ENCODE measurements at places on chromosomes 5 and 9.

- no peak for DNase-seq
Observed at GRCh38 chr5:176803943-176804498, 6.3 kb upstream of the UNC5A start.

DNA sequence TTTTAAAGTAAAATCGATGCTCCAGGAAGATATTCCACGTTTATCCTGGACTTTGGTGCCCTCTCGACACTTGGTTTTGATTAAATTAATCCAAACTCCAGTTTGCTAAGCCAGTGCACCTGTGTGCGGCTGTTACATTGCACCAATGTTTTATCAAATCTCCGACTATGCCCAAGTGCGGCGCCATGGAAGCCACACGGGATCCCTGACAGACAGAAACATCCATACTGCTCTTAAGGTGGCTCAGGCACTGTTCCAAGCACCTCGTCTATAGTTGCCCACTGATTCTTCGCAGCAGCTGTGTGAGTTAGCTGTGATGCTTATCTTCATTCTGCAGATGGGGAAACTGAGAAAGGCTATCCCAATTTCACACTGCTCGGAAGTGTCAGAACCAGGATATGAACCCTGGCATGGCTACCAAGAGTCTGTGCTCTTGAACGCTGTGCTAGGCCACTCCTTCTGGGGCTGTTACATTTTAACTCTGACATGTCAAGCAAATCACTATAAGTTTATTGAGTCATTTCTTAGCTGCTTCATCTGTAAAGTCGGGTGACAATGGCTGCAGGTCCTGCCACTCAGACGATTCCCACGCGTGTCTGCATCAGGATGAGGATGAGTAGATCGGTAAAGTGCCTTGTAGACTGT lies 113.0 kb downstream of the ADAMTS2 start:
- DNase-seq: no peak

DNA sequence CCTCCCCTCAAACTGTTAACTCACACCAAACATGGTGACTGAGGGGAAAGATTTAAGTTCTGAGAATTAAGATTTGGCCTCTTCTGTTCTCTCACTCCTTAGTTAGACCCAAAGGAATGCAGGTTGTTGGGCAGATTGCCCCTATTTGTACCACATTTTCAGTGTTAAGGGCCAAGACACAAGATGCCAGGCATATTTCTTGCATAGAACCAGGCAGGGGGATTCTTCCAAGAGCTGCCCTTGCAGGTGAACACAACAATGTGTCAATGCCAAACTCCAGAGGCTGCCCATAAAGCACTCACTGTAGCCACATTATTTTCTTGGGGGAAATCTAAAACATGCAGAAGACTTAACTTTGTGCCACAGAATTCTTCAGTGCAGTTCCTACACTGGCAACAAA lies 14.7 kb downstream of the MPDZ start:
- DNase-seq: no peak

DNA sequence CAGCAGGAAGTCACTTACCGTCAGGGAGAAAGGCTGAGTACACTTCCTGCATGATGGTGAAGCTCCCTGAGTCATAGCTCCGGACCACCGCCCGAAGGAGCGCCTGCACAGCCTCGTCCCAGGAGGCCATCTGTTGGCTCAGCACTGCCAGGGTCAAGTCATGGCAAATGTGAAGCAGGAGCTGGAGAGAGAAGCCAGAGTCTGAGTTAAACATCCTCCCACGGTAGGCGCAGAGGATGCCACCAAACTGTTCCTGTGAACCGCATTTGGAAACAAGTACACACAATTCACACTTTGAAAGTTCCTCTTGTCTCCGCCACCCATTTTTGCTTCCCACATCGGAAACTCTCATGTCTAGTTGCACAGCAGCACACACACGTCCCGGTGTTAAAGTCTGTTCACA lies 33.9 kb downstream of the CNOT8 start:
- DNase-seq: no peak

- DNase-seq: no peak
Observed at GRCh38 chr9:70036641-70037040, 7.0 kb upstream of the MAMDC2 start.

- no peak for DNase-seq
Observed at GRCh38 chr5:78758169-78758839, 109.7 kb upstream of the LHFPL2 start.

DNA sequence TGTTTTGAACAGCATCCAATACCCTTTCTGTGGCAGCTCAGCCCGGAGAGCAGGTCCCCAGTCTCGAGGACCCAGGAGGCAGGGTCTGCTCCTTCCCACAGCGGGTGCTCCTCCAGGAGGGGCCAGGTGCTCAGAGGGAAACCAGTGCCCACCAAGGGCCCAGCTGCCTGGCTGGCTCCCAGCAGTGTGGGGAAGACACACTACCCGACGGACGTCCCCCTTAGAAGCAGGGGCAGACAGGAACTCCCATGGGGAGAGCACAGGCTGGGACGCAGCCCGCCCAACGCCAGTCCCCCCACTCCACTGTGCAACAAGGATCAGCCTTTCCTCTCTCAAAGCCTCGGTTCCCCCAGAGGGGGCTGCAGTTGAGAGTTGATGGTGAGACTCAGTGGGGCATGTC lies 57.6 kb downstream of the ADAMTS2 start:
- no peak for DNase-seq

DNA sequence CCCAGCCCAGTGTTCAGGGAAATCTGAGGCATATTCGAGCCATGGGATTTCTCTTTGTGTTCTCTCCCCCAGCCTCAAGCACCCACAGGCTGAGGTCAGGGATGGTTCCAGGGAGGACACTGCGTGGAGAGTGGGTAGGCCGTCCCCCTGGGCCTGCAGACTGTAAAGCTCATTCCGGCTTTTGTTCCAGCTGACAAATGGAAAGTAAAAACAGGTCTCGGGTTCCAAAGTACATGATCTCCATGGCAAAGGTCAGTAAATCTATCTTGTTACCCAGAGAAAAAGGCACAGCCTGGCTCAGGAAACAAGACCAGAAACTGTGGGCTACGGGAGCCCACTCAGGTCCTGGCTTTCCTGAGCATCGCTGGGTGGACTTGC lies 116.2 kb downstream of the ROR2 start:
- no peak for DNase-seq

GRCh38 chr5:37717613-37718431 lies 122.0 kb downstream of the GDNF start:
- DNase-seq: no peak

- no peak for DNase-seq
Observed at GRCh38 chr9:4299005-4299795, 668 bp downstream of the GLIS3 start.

GRCh38 chr5:37568893-37569292 lies 189.8 kb downstream of the WDR70 start:
- no peak for DNase-seq

DNA sequence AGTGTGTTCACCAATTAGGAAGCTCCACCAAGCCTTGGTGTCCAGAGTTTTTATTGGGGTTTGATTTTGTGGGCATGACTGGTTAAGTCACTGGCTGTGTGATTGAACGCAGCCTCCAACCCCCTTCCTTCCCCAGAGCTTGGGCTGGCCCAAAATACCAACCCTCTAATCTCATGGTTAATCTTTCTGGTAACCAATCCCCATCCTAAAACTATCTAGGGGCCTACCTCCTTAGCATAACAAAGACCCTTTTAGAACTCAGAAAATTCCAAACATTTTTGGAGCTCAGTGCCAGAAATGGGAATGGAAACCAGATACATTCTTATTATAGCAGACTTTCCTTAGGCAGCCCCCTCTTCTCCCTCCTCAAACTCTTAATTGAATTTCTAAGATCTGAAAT lies 35.9 kb upstream of the HRH2 start:
- no peak for DNase-seq

DNA sequence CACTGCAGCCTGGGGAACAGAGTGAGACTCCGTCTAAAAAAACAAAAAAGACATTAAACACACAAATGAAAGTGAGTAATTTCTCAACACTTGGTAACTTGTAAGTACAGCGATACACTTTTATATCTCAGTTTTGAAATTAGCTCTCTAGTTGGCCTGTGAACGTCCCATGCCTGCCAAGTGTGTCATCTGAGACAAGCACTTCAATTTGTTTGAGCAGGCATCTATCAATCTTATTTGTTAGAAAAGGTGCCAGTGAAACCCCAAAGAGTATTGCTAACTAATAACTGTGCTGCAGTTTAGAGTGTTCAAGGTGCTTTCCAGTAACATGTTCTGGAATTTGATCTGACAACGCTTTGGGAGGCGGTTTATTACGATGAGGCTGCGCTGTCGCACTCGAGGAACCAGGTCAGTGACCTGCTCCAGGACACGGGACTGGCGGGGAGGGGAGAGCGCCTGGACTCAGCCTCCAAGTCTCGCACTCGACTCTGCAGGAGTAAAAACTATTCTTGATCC lies 1.1 kb upstream of the SPIN1 start:
- DNase-seq: no peak

DNA sequence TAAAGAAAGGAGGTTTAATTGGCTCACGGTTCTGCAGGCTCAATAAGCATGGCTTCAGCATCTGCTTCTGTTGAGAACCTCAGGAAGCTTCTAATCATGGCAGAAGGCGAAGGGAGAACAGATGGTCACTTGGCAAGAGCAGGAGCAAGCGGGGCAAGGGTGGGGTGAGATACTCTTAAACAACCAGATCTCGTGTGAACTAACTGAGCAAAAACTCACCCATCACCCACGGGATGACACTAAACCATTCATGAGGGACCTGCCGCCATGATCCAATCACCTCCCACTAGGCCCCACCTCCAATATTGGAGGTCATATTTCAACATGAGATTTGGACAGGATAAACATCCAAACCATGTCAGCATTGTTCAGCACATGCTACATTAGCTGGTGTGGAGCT lies 89.1 kb upstream of the HAND1 start:
- no peak for DNase-seq

- DNase-seq: no peak
Observed at GRCh38 chr5:127856292-127856691, 153.1 kb downstream of the CCDC192 start.

GRCh38 chr9:87793292-87793691 lies 67.4 kb downstream of the CTSL start:
- DNase-seq: no peak

DNA sequence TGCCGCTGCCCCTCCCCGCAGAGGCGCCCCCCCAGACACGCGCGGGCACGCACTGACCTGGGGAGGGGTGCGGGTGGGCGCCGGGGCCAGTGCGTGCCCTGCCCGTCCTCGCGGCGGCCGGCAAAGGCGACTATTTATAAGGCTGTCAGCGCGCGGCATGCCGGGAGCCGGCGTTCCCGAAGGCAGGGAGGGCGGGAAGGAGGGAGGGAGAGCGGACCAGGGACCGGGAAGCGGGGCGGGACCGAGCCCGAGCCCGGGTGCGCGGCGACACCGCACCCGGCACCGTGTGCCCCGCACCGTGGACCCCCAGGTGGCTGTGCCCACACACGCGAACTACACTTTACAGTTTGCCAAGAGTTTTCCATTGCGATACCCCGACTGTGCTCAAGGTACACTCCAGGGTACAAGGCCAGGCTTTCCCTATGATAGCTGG lies at the start of gene AK1:
Gene AK1, minus strand, starts transcription at position 110 of the 433 bp plus-strand sequence. CDS start 3,058 bp downstream, outside the sequence.
- DNase-seq: peak; percentile 79

DNA sequence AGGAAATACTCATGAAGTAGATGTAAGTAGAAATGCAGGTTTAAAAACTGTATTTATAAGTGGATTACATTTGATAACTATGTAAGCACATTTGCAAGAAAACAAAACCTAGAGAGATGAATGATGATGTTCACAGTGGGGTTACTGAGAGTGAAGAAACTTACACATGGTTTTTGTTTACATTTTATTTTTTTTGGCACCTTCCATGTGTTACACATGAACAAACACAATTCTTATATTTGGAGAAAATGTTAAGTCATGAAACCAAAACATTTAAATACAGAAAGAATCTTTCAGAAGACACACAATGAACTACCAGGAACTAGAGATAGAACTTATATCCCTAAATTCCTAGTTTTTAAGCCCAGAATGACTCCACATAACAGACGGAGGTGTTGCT lies 51.5 kb upstream of the SPATA31E1 start:
- no peak for DNase-seq

- no peak for DNase-seq
Observed at GRCh38 chr5:181199881-181200638, 4.9 kb downstream of the TRIM7 start.

- DNase-seq: no peak
Observed at GRCh38 chr5:2695200-2695891, 56.1 kb downstream of the IRX2 start.

GRCh38 chr5:150255659-150256409 lies 33.7 kb downstream of the CAMK2A start:
- DNase-seq: no peak

GRCh38 chr5:109451146-109451545 lies 41.4 kb upstream of the PJA2 start:
- peak; percentile 48 for DNase-seq

DNA sequence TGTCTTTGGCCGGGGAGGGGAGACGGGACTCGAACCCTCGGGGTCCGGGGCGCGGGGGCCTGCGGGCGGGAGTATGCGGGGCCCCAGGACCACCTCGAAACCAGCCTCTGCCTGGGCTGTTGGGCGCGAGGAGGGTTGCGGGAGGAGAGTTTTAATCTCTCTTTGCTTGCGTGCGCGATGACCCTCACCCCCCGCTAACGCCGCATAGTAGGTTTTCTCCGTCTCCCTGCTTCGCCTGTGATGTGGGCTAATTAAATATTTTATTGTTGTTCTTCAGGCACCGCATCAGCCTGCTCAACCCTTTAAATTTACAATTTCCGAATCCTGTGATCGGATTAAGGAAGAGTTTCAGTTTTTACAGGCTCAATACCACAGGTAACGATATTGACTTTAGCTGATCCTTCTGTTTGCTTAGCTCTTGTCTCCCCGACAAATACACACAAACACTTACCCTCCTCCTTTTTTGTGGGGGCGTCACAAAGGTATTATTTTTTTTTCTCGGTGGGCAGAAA lies 1.7 kb downstream of the TLE4 start:
- DNase-seq: no peak

DNA sequence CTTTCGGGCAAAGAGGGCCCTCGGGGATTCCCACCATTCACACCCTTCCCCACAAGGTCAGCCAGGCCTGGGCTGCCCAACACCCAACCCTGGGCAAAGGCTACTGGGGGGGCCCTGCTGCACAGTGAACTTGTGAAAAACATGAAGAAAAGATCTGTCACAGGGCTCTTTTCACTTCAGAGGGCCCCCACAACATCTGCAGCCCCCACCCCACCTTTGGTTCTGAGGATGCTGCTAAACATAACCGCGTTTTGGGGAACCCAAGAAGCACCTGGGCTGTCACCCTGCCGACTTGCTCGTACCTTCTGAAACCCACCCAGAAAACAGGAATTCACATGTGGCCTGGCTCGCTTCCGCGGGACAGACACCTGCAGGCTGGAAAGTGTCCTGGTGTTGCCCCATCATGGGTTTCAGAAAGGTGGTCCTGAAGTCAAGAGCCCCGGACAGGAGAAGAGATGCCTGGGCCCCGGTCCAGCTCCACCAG lies 29.3 kb downstream of the B4GALT1 start:
- DNase-seq: no peak

GRCh38 chr5:142425286-142426065 lies 100.7 kb upstream of the SPRY4 start:
- no peak for DNase-seq

DNA sequence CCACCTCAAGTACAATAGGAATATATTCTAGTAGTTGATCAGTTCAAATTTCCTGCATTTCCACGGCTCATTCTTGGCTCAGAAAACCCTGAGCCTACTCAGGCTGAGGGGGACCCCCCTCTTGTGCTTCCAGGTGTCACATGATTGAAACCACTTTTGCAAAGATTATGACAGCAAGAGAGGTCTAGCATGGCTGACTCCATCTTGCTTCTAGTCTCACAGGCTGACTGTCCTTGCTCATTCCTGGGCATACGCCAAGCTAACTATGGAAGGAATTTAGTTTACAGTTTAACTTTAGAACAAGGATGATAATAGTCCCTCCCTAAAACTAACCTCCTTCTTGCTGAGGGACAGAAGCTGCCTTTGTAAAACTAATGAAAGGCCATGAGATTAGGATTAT lies 154.1 kb downstream of the SNX18 start:
- DNase-seq: no peak
